ENCODE measurements at places on chromosomes 2 and 18.
A peak's percentile ranks its signal among the peaks of the same experiment; 100 is the strongest.

DNA sequence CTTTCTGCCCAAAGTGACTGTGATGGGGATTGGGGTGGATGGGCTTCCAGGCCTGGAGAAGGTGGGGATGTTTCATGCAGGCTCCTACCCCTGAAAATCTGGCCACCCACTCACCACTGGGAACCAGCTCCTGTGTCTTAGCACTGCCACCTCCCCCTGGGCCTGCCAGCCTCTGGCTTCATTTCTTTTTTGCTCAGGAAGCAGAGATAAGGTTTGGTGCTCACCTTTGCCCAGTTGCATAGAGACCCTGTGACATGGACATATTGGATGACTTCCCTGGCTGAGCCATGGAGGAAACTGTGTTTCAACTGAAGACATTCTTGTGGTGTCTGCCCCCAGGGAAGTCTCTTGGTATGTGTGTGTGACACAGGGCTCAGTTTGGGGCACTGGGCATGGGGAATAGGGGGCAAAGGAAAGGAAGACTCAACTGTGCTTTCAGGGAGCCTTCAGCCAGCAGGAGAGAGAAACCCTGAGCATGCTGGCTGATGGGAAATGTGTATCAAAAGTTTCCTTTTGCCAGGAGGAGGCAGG, 16.7 kb downstream of the CTIF start:
- DNase-seq, result no peak

DNA sequence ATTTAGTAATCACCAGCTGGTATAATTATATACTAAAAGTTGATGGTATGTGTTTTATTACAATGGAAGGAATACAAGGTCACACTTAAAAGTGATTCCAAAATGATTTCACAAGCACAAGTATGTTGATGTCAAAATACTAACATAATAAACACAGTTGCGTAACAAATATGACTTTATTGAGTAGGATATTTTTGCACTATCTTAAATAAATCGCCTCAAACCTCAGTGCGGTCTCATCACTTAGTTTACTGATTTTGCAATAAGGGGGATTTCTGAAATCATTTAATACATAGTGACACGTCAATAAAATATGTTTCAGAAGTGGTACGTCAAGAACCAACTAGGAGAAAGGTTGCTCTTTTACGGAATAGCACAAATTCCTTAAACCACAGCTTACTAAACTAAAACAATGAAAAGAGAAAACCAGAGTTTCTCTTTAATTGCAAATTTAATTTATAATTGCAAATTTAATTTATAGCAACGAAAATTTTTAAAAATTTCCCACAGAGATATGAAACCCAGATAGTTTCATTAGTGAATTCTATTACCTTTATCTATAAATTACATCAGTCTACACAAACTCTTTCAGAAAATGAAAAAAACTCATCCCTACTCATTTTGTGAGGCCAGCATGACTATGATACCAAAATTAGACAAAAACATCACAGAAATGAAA, 304.0 kb upstream of the REG3G start:
- DNase-seq, result no peak

GRCh38 chr2:120466704-120467054, 120.7 kb downstream of the INHBB start:
- DNase-seq, result no peak

GRCh38 chr2:216700781-216701180, 5.4 kb upstream of the IGFBP5 start:
- no peak for DNase-seq

GRCh38 chr2:169526451-169526850, 16.9 kb downstream of the KLHL41 start:
- no peak for DNase-seq

GRCh38 chr2:68521037-68521436, 53.7 kb downstream of the APLF start:
- no peak for DNase-seq

DNA sequence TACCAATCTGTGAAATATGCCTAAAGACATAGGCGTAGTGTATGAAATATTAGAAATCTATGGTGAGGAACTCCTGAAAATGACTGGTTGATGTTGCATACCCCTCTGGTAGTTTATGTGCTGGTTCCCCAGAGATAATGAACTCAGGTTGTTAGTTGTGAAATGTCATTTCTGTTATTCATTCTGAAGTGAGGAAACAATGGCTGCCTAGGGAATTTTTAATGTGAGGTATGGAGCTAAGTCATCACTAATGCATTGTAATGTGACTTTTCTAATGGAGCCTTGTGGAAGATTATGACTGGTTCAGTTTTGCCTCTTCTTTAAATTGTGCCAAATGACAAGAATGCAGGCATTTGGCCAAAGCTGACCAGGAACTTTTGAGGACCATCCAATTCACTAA, 61.6 kb upstream of the RAB27B start:
- no peak for DNase-seq

DNA sequence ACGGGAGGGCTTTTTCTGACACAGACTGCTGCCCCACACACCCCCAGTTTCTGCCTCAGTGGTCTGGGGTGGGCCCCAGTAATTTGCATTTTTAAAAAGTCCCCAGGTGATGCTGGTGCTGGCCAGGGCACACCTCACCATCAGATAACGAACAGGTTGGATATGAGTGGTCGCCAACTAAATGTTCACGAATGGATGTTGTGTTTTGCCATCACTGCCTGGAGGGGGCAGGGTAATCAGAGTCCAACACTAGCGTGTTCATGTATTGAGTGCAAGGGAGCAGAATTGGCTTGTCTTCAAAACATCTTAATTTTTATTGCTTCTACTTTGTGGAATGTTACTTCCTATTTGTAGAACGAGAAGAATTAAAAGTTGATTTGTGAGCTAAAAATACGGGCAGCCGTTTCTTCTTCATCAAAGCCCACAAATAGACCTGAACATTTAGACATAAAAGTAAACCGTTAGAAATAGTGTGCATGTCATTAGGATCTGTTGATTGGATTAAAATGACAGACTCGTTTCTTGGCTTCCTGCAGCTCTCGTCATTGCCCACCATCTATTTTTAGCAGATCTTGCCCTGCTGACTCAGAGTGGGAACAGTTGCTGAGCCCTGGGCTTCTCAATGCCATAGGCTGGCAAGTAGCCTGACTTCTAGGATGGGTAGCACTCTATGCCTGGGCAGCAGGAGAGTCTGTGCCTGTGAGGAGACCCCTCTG, 45.2 kb downstream of the NCK2 start:
- DNase-seq, result peak; percentile 89

GRCh38 chr18:63850020-63850419, 37.5 kb upstream of the SERPINB2 start:
- DNase-seq, result peak; percentile 25
